Chondrocyte (in vitro differentiated cells): ENCODE measurements at places on chromosomes 16 and 17. TPM values are rescaled to one million over a fixed set of nuclear protein-coding genes. Genes with fewer than 3 reads are reported as not detected.

CCL11 gene
- not detected in 3 replicates for total RNA-seq

COX4I1 gene
- total RNA-seq, result 341 to 345 TPM (median 344 TPM) in 3 replicates

CTRB1 gene
- not detected in 3 replicates for total RNA-seq

WWOX gene
- 11.6 to 17.6 TPM (median 12.1 TPM) in 3 replicates for total RNA-seq

NPIPA1 gene
- 119 to 145 TPM (median 143 TPM) in 3 replicates for total RNA-seq

NPIPA2 gene
- total RNA-seq, result 7.6 to 13.0 TPM (median 11.5 TPM) in 3 replicates

ABI3 gene
- not detected in 3 replicates for total RNA-seq

RAB40C gene
- 15.2 to 19.6 TPM (median 19.6 TPM) in 3 replicates for total RNA-seq

CDK5RAP3 gene
- 99.2 to 123 TPM (median 105 TPM) in 3 replicates for total RNA-seq

FOXN1 gene
- total RNA-seq, result not detected in 3 replicates

GRCh38 chr17:37301288-37301687, 74.5 kb upstream of the C17orf78 start:
- no peak for DNase-seq

GRCh38 chr17:45276031-45276430, 14.1 kb upstream of the SPATA32 start:
- no peak for DNase-seq

GRCh38 chr16:4327386-4328045, 11.6 kb downstream of the GLIS2 start:
- DNase-seq, result no peak

DNA sequence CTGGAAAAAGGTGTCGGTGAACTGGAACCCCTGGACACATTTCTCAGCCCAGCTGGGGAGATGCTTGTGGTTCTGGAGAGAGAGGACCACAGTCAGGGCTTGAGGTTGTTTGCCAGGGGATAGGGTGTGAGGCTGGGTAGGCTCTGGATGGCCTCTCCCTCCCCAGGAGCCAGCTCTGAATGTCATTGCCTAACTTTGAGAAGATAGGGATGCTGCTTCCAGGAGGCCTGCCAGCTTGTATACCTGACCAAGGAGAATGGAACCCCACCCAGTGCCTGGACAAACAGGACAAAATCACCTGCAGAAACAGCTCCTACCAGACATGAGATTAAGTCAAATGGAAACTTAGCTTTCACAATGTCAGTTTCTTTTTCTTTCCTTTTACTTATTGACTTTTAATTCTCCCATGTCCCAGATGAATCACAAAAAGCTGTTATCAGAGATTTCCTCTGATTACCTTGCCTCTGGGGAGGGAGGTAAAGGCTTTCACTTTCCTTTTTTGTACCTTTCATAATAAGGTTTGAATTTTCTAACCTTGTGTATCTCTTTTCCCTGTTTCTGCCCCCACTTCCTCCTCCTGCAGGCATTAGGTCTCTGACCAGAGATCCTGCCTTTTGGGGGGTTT, 29.8 kb upstream of the PLLP start:
- DNase-seq, result no peak

GRCh38 chr17:40646791-40647623, 611 bp downstream of the SMARCE1 start:
- no peak for DNase-seq

GRCh38 chr16:49493836-49494235, 120.2 kb downstream of the C16orf78 start:
- peak; percentile 22 for DNase-seq

- no peak for DNase-seq
Observed at GRCh38 chr16:9094011-9094846, 2.8 kb downstream of the HAPSTR1 start.

DNA sequence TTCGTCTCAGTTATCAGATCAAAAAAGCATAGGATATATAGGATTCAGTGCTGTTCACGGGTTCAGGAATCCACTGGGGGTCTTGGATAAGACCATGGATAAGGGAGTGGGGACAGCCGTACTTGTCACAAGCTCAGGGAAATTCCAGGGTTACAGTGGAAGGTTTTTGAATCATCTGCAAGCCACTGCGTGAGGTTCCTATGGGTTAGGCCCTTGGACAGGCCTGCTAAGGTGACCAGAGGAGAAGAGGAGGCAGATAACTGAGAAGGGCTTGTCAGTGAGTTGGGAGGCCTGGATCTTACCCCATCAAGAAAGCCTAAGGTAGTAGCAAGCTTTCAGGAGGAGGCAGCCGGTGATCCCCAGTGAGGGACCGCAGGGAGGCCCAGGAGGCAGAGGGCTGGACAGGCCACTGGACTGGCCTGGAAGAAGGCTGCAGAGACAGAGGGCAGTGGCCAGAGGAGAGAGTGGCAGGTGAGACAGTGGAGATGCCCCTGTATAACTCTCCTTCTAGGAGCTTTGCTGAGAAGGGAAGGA, 27.3 kb downstream of the NGFR start:
- DNase-seq, result peak; percentile 44

DNA sequence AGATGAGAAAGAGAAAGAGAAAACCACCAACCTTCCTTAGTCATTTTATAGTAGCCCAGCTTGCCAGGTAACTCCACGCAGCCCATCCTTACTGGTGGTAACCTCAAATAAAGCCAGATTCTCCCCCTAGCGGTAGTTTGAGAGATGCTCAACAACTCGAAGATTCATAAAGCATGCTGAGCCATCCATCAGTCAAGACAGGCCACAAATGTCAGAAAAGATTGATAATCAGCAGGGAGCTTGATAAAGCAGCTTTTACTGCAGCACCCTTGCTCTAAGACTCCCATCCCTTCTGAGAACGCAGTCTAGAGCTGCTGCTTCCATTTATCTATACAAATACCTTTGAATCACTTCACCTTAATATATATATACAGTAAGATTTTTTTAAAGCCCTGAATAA, 451.5 kb upstream of the HSBP1 start:
- no peak for DNase-seq

DNA sequence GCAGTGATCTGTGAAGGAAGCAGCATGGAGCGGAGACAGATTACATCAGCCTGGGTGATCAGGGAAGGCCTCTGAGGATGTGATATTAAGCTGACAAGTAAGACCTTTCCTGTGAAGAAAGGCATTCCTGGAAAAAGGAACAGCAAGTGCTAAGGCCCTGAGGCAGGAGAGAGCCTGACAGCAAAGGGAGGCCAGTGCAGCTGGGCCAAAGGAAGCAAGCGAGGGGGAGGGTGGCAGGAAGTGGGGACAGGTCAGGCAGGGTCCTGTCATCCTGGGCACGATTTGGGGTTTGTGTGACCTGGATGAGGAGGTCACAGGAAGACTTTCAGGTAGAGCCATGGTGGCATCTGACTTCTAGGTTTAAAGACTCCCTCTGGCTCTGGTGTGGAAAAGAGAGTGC, 12.3 kb downstream of the CPNE2 start:
- no peak for DNase-seq

GRCh38 chr17:2952174-2952845, 111.1 kb downstream of the OR1D5 start:
- peak; percentile 17 for DNase-seq

GRCh38 chr17:3030096-3030495, 33.3 kb downstream of the OR1D5 start:
- no peak for DNase-seq

DNA sequence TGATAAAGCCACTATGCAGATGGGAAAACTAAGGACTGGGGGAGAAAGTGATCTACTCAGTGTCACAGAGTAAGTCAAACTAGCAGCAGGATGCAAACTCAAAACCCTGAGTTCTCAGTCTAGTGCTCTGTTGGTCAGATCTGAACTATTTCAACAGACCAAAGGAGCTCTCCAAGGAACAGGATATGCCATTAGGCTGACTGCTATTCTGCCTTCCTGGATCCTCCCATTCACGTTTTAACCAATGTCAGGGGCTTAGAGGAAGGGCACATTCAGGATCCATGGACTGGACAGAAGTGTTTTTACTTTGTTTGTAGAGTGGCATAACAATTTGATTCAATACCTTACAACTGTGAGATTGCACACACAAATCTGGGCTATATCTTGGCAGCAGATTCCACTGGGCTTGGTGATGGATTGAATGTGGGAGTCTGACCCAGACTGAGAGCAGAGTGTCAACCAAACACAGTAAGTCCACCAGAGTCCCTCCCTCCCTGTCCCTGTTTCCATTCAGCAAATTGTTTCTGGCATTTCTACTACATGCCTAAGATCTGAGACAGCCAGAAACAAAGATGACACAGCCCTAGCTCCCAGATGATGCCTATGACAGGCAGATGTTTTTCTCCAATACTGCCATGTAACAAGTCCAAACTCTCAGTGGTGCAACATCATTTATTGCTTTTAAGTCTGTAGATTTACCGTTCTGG, 337.8 kb upstream of the CDH5 start:
- no peak for DNase-seq

- no peak for DNase-seq
Observed at GRCh38 chr16:88746506-88746905, 38.5 kb downstream of the PIEZO1 start.

DNA sequence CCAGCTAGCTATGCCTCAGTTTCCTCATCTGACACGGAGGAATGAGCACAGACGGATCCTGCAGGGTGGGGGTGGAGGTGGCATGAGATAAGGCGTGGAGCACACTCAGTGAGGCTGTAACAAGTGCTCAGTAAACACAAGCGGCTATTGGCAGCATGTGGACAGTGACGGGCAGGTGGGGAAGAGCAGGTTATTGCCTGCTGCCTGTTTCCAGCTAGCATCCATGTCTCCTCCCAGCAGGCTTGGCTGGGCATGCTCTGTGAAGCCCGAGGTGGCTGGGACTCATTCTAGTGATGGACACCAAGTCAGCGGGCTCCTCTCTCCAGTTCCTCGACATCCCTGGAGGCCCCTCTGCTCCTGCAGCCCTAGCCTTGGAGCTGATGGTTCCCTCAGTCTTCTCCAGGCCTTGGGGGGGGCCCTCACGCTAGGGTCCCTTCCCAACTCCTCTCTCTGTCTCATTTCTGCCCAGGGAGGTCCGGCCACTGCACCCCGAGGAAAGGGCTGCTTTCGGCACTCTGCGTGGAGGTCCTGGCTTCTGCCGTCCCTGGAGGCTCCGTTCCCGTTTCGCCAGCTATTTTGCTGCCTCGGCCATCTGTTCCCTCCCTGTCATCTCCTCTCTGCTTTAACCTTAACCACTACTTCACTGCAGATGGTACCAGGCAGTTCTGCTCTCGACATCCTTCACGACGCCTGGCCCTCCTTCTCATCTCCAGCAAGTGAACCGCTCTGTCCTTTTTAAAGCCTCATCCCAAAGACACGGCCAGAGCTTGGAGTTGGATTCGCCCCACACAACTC, 6.2 kb downstream of the RTN4RL1 start:
- no peak for DNase-seq

DNA sequence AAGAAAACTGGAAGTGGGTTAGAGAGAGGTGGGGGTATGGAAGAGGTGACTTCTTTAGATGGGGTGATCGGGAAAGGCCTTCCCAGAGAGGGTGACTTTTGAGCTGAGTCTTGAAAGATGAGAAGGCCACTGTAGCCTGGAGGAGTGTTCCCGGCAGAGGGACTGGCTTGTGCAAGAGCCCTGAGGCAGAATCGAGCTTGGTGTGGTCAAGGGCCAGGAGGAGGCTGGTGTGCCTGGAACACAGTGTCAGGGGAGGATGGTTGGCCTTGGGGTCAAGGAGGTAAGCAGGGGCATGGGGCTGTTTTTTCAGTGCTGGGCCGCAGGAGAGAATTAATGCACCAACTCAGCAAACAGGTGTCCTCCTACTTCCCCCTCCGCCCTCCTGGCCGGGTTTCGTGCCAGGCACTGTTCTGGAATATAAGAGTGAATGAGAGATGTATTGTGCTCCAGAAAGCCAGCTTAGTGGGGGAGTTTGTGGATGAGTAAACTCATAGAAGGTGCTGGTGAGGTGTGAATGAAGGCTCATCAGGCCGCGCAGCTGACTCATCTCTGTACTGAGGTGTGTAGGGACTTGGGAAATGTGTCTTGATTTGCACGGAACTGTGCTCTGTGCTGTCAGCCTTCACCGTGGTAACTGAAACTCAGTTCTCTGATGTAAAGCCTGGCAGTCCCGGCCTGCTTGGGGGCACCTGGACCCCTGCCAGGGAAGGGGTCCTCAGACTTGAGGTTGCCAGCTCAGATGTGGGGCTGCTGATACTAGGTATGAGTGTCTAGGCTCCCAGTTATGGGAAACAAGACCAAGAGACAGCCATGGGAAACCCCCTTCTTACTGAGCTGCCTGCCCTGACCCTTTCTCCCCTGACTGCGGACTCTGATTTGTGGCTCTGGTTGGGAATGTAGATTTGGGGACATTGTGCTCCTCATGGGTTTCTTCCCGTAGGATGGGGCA, 15.3 kb downstream of the KSR1 start:
- no peak for DNase-seq

GRCh38 chr17:1878419-1879121, 48.8 kb downstream of the RPA1 start:
- DNase-seq, result no peak

GRCh38 chr17:44007346-44008204, 3.2 kb downstream of the NAGS start:
- DNase-seq, result peak; percentile 94

- DNase-seq, result no peak
Observed at GRCh38 chr17:49315551-49316257, 46.3 kb downstream of the ZNF652 start.

DNA sequence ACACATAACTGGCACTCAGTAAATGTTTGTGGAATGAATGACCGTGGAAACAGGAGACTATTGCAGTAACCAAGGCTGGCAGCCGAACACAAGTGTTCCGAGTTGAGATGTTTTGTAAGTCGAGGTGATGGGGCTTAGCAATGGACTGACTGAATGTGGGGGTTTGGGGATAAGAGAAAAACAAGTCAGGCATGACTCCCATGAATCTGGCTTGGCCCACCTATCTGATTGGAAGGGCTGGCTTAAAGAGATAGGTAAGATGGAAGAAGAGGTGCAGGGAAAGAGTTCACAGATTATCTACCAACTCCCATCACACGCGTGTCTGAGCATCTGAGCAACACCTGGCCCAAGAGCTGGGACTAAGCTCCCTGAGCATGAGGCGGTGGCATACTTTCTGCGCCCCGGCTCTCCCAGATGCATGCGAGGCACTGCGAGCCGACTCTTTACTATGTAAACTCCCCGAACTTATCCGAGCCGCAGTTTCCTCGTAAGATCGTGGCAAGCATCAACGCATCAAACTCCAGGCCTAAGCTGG, 539 bp downstream of the IFT20 start:
- peak; percentile 83 for DNase-seq

GRCh38 chr16:68823401-68824135, 19.8 kb upstream of the TANGO6 start:
- DNase-seq, result no peak

DNA sequence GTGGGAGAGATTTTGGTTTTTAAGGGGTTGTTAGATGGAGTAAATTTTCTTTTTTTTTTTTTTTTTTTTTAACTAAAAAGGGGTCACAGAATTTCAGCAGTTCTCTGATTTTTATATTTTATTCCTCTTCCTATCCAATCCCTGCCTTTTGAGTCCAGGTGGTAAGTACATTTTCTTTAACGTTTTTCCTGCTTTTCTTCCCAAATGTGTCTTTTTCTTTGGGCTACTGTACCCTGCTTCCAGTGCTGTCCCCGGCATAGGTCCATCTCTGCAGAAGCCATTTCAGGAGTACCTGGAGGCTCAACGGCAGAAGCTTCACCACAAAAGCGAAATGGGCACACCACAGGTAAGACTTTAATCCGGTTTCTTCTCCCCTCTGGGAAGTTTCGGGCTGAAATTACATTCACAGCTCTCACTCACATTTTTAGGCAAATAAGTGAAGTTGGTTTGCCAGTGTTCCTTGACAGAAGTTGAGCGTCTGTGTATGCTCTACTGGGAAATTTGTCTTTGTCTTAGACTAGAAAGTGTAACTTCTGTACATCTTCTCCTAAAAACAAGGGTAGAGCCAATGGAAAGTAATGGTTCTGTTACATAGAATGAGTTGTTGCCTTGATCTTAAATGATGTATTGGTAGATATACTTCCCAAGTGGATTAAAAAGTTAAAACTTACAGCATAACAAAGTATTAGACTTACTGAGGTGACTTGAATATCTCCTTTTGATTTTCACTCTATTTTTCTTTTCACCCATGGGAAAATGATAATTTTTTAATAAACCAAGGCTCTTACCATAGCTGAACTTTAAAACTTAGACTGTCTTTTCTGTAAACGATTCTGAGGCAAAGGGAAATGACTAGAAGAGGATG, 54.5 kb downstream of the TUBD1 start:
- DNase-seq, result no peak
